SHP77 (cell line): ENCODE measurements at places on chromosomes 3 and 15.

DNA sequence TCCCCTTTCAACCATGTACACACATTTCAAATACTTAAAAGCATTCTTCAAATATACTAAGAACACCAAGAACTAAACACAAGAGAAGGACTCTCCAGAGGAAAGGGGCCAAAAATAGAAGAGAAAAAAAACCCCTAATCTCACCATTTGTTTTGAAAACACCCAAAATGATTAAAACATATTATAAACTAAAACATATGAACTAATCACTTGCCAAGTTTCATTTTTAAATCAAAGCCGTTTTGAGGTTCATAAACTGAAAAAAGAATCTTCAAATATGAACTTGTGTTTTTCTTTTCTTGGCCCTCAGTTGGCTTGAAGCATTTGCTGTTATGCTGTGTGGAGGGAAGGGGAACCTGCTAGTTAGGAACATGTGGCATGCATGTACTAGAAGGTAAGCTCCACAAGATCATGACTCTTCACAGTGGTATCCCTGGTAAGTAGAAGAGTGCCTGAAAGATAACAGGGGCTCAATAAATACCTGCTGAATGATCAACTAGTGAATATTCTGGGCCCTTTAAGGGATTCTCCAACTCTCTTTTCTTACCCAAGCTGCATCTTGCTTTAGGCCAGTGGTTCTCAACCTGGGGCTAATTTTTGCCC, 224.5 kb downstream of the TIGIT start:
- DNase-seq = no peak

GRCh38 chr3:23275814-23276213, 72.7 kb downstream of the UBE2E2 start:
- no peak for DNase-seq

DNA sequence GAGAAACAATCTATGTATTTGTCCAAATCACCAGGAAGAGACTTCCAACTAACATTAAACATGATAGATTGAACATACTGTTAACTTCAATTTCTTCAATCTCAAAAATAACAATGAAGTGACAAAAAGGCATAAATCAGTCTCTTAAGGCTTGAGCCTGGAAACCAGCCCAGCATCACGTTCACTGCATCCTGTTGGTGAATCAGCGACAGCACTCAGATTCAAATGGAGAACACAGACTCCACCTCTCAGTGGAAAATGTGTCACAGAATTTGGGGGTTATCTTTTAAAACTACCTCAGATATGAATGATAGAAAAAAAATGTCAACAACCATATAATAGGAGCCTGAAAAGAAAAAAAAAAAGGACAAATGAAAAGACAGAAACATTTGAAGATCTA, 212.0 kb downstream of the MINAR1 start:
- DNase-seq = no peak

- DNase-seq = peak; percentile 33
Measured at GRCh38 chr3:142027735-142028134, 121.6 kb downstream of the TFDP2 start.

DNA sequence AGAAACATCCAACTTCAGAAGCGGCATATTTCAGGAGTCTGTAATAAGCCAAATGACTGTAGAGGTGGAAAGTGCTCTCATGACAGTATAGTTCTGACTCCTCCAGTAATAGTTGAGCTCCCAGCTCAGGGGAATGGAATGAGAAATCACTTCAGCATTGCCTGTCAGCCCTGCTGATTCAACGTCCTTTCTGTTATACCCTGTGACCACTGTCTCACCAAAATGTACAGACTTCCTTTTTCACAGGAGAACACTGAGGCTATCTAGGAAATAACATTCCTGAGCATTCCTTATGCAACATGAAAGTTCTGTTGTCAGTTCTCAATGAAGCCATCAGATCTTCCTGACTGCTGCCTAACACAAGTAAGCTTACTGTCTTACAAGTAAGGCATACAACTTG, 284.5 kb upstream of the MME start:
- no peak for DNase-seq

DNA sequence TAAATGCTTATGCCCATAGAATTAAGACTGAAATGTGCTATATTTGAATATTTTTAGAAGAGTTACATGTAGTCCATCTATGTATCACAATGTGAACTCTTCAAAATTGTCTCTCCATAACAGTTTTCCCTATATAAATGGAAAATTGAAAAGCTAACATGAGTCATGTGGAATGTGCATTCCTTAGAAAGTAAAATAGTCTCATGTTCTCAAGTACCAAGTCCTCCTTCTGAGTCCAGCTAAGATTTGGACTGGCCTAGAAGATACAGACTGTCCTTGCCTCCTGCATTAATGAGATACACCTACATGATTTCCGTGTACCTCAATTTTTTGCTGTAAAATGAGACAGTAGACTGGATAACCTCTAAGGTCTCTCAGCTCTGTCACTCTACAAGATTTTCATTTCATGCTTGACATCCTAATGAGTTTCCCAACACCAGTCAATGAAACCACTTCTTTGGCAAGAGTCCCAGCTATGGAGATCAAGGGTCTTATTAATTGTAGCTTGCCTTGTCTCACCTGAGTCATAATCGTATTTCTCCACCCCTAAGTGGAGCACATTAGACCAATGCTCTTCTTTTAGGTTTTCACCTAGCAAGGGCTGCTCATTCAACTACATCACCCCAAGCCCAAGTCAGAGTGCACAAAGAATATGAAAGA, 350.6 kb upstream of the IL12A start:
- DNase-seq = no peak
